ENCODE measurements at places on chromosomes 4 and X.

GRCh38 chr4:177367336-177367735 lies 57.7 kb downstream of the NEIL3 start:
- DNase-seq, result peak; percentile 34

DNA sequence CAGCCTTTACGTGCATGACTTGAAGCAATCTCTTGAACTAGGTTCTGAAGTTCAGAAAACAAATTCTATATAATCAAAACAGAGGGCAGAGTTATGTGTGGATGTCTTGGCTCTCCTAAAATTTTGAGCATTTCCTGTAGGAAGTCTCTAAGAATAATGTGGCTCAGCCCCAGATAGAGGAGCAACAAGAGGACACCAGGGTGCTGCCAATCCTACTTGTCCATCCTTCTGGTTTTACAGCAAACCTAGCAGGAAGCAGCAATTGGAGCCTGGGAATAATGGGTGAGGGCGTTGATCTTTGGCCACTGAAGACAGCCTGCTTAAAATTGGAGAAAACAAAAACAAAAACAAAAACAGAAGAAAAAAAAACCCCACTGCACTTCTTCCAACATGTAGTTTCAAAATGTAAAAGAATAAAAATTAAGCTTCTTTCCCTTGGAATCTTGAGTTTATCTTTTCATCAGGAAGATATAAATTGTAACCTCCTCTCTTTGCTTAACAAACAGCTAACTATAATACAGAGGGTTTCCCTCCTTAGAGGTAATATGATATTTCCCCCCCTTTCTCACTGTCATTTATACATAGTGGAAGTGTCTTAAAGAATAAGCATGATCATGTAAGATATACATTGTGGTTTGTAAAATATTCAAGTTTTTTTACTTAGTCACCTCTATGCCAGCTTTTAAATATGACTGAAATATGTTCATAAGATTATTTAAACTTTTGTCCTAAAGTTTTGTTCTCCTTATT lies 130.6 kb downstream of the FBXO8 start:
- peak; percentile 42 for DNase-seq

DNA sequence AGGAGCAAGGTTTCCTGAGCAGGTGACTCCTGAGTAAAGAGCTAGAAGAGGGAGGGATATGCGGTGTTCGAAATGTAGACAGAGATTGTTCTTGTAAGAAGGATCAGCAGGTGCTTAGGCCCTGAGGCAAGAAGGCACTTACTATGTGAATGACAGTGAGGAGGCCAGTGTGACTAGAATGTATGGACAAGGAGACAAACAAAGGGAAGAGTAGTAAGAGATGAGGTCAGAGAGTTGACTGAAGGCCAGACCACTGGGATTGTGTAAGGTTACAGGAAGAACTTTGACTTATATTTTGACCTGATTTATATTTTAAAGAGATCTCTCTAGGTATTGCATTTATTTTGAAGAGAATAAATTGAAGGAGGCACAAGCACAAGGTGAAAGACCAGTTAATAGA lies 118.4 kb upstream of the ENPEP start:
- DNase-seq, result no peak

DNA sequence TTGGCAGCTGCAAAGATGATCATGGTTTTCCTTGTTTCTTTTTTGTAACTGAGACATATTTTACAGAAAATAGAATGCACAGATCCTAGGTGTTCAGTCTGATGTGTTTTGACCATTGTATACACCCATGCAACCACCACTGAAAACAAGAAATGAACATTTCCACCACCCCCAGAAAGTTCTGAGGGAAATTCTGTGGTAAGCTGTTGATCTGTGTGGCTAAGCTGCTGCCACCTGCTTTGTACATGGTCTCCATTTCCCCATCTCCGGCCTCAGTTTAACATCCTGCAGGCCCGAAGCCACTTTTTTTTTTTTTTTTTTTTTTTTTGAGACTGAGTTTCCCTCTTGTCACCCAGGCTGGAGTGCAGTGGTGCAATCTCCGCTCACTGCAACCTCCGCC lies 65.3 kb downstream of the NYX start:
- no peak for DNase-seq

DNA sequence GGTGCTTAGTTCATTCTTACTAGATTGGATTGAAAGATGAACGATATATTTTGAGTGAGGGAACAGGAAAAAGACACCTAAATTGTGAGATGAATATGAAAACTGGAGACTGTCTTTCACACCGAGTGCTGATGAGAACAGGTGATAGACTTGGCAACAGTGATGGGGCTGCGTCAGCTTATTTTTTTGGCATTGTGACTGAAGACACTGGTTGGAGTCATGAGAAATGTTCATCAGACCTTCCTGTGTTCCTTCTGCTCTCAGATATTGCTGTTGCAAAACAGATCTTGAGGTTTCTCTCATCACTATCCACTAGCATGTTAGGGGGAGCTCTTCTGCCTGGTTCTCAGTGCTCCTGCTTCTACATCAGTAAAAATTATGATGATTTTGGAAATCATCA lies 124.2 kb upstream of the KCNIP4 start:
- DNase-seq, result no peak

DNA sequence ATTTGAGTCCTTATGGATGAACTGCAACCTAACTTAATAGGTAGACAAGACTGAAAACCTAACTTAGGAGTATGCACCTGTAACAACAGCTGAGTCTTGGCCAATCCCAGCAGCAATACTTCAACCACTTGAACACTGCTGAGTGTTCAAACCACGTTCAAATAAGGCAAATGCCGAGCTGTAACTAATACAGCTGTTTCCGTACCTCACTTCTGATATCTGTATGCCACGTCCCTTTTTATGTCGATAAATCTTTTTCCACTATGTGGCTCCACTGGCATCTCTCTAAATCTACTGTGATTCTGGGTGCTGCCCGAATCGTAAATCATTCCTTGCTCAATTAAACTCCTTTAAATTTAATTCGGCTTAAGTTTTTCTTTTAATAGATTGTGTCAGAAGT lies 459.7 kb downstream of the INPP4B start:
- DNase-seq, result no peak

DNA sequence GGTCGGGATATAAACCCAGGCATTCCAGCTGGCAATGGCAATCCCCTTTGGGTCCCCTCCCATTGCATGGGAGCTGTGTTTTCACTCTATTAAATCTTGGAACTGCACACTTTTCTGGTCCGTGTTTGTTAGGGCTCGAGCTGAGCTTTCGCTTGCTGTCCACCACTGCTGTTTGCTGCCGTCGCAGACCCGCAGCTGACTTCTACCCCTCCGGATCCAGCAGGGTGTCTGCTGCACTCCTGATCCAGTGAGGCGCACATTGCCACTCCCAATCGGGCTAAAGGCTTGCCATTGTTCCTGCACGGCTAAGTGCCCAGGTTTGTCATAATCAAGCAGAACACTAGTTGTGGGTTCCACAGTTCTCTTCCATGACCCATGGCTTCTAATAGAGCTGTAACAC lies 1322.1 kb downstream of the ADGRL3 start:
- DNase-seq, result no peak

GRCh38 chr4:153780221-153780620 lies 8.7 kb downstream of the SFRP2 start:
- DNase-seq, result no peak

GRCh38 chr4:126738926-126739325 lies 893.8 kb upstream of the INTU start:
- DNase-seq, result no peak

DNA sequence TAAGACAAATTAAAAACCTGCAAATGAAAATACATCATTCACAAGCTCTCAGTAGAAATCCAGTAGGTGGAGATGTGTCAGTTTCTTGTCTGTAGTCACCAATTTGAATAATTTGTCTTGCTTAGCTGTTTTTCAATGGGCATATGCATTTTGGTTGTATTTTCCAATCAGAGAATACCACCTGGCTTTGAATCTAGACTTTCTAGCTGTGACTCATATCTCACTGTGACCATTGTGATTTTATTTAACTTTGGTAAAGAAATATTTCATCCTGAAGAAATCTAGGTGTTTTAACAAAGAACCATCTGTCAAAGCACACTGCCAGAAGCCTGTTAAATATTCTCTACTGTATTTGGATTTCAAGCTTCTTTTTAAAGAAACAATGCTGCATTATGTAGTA lies 1650.6 kb upstream of the IGFBP7 start:
- DNase-seq, result no peak

DNA sequence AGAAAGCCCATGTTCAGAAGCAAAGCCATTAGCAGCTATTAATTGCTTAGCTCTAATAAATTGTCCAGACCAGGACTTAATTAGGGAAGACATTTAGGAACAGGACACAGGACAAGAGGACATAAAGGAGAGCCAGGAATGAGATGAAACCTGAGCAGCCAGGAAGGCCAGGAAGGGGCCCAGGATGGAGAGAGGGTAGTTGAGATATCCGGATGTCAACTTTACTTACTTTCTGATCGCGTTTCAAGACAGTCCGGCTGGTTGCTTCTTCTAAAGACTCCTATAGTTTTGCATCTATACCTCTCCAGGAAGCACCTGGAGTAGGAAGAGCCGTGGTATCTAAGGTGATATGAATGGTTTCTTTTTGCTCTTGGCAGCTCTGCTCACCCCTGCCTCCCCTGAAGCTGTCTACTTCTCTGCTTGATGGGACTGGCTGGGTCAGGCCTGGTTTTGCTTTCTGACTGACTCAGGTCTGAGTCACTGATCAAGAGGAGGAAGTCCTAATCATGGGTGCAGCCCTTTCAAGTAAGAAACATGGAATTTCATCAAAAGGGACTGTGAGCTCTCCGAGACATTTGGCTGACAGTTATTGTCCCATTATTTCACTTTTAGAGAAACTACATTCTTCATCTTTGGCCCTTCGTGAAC lies 733.3 kb downstream of the RPA4 start:
- peak; percentile 69 for DNase-seq

DNA sequence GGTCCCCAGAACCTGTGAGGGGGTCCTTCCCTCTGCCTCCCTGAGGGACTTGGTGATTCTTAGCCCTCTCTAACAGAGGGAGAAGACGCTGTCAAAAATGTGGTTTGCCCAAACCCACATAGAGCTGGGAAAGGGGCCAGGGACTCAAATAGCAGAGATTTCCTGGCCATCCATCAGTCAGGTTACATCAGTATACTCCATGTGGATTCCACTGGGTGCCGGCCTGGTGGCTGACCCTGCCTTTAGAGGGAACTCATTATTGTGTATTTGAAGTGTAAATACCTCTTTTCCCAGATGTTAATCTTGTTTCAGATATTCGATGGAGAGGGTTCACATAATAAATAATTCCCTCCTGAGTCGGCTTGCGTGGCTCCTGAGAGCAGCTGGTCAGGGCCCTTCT lies 130.3 kb downstream of the TBL1X start:
- DNase-seq, result peak; percentile 5

- no peak for DNase-seq
Observed at GRCh38 chr4:77910676-77911075, 48.0 kb downstream of the MRPL1 start.

GRCh38 chrX:4831574-4831973 lies 1118.1 kb upstream of the PRKX start:
- no peak for DNase-seq

DNA sequence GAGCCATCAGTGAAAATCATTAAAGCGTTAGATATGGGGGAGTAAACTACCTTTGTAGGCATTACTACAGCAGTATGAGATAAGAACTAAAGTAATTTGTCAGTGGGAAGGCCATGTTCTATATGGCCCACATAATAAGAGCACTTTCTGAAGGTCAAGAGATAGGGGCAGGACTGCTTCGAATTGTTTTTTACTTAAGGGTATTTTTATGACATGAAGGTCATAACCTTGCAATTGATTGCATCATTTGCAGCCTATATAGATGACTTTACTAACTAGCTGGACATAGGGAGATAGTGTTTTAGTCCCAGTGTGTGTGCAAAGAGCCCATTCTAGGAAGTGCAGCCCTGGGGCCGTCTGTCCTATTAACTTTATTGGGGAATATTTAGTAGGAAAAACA lies 23.6 kb upstream of the GC start:
- no peak for DNase-seq

Data from cardiac fibroblast (primary cell).